ENCODE measurements at places on chromosomes 13 and 19.

GRCh38 chr13:29957320-29957719 lies 106.9 kb upstream of the UBL3 start:
- no peak for DNase-seq

DNA sequence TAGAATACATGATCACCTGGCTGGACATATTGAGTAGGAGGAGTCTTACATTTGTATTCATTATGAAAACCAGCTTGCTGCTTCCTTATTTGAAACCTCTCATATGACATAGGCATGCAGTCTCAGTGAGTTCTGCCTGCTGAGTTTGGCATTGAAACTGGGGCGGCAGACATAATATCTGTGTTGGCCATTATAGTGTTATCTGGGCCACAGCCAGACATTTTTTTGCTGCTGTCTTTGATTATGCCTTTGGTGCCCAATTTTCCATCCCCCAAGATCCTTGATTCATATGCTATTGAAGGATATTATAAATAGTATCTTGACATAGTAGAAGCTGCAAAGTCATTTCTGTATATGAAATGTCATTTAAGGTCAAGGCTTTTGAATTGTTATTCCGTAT lies 15.8 kb downstream of the FREM2 start:
- no peak for DNase-seq

- DNase-seq = peak; percentile 28
Observed at GRCh38 chr13:75621147-75621546, 15.0 kb upstream of the LMO7 start.

- no peak for DNase-seq
Observed at GRCh38 chr13:43072394-43072793, 49.0 kb downstream of the DNAJC15 start.

GRCh38 chr19:3042621-3043267 lies 13.7 kb upstream of the TLE2 start:
- DNase-seq = no peak

GRCh38 chr13:106373304-106373988 lies 162.0 kb downstream of the EFNB2 start:
- DNase-seq = no peak

GRCh38 chr19:16575861-16576689 lies 3.9 kb upstream of the SLC35E1 start:
- no peak for DNase-seq

GRCh38 chr13:114225610-114226009 lies 9.1 kb upstream of the CDC16 start:
- DNase-seq = no peak

GRCh38 chr13:106533101-106533942 lies 2.1 kb downstream of the EFNB2 start:
- DNase-seq = peak; percentile 77

DNA sequence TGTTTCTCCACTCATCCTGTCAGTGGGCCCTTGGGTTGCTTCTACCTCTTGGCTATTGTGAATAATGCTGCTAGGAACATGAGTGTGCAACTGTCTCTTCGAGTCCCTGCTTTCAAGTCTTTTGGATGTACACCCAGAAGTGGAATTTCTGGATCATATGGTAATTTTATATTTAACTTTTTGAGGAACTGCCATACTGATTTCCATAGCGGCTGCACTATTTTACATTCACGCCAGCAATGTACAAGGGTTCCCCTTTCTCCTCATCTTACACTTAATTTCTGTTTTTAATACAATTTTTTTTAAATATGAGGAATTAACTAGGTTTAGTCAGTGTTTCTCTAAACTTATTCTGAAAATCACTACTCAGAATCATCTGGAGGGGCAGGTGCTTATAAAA lies 24.2 kb upstream of the SLC46A3 start:
- DNase-seq = no peak

DNA sequence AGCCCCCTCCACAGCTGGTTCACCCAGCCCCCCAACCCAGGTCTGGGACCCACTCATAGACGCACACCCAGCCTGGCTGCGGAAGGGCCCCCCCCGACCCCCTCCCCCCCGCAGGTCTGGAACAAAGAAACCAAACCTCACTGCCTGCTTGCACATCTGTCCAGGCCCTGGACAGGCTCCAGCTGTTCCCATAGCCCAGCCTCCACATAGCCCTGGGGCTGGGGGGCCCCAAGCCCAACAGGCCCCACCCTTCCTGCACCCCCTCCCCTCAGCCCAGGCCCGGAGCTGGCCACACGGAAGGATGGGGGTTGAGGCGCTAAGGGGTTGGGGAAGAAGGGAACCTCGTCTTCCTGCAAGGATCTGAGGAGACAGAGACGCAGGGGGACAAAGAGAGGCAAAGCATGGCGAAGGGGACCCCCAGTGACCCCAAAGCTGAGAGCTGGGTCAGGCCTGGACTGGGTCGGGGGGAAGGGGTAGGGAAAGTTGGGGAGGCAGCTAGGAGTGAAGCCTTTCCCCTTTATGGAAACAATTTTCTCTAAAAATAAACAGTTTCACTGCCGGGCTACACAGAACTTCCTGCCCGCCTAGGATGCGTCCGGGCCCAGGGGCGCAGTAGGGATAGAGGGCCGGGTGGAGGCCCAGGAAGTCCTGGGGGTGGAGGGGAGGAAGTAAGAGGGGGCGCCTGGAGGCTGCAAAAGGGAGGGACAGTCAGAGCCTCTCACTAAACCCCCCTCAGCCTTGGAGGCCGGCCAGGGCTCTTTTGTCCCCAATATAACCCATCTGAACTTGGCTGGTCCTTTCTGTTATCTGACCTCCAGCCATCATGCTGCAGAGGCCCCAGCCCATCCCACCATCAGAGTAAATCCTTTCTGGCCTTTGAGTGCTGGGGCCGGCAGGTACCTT lies 2.4 kb downstream of the KANK2 start:
- DNase-seq = no peak

- DNase-seq = no peak
Observed at GRCh38 chr13:20128459-20128931, 32.4 kb downstream of the GJA3 start.

- no peak for DNase-seq
Observed at GRCh38 chr19:39827216-39827615, 6.7 kb downstream of the DYRK1B start.

- no peak for DNase-seq
Observed at GRCh38 chr19:39826311-39826945, 7.5 kb downstream of the DYRK1B start.

DNA sequence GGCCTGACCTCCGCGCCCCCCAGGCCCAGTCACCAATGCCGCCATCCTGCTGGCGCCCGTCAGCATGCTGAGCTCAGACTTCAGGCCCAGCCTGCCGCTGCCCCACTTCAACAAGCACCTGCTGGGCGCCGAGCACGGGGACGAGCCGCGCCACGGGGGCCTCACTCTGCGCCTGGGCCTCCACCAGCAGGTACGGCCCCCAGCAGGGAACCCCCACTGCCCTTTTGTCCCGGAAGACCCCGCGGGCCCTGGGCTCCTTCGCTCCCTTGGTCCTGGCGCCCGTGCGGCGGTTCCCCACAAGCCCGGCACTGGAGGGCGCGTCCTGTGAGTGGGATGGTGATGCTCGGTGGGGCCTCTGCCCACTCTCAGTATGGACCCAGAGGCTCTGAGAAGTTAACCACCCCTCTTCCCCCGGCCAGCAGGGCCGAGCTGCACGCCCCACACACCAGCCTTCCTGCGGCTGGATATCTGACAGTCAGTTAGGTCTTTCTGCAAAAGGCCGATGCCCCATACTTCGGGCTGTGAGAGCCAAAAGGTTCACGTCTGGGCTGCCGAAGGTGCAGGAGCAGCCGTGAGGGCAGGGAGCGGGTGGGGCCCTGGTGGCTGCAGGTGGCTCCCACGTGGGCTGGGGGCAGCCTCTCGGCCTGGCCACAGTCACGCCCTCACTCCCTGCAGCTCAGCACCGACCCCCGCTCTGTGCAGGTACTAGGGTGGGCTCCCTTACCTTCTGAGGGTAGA lies 8.0 kb downstream of the WDR18 start:
- DNase-seq = no peak

DNA sequence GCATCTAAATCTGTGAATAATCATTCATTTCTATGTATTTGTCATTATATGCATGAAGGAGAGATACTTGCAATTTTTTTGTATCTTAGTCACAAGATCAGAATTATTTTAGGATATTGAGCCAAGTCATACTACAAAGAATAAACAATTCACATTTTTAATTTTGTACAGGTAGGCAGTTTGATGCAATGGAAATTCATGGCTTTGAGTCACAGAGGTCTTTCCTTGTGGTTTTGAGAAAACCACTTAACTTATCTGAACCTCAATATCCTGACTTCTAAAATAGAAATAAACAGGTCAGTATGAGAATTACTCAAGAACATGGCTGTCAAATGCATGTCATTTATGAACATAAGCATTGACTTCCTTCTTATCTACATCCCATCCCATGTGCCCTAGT lies 221.4 kb upstream of the SLC10A2 start:
- no peak for DNase-seq

DNA sequence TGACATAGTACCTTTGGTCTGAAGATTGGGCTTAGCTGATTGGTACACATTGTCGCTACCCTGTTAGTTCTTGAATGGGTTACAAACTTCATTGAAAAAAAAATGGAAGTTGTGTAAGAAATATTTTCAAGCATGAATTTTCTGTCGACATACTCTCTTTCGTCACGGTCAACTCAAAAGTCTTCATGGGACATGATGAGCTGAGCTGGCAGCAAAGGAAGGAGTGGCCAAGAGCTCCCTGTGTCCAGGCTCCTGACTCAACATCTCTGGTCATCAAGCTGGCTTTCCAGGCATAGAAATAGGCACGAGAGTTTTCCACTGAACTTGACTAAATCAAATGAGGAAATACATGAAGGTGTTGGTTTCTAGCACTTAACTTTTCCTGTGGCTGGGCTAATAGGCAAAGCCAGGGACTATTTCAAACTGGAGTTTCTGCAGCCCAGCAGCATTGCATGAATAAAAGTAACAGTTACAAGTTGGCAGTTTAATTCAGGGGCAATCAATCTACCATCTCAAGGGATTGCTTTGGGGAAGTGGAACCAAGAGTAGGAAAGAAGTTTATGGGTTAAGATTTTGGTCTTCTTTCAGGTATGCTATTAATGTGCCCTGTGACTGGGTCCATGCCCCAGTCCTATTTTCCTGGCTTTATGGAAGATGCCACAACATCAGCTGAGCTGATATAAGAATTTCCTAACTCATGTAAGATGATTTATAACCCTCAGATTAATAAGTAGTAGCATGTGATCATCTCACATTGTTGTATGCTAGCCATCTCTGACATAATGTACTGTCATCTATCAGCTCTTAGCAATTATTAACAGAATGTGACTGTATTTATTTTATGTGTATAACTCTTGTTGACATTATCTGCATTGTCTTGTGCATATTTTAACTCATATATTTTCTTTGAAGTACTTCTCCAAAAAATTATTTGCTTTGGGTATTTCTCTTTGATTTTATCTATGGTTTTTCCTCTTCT lies 385.8 kb downstream of the DLEU7 start:
- peak; percentile 31 for DNase-seq

GRCh38 chr19:765179-765738 lies 14.3 kb downstream of the MISP start:
- DNase-seq = no peak

DNA sequence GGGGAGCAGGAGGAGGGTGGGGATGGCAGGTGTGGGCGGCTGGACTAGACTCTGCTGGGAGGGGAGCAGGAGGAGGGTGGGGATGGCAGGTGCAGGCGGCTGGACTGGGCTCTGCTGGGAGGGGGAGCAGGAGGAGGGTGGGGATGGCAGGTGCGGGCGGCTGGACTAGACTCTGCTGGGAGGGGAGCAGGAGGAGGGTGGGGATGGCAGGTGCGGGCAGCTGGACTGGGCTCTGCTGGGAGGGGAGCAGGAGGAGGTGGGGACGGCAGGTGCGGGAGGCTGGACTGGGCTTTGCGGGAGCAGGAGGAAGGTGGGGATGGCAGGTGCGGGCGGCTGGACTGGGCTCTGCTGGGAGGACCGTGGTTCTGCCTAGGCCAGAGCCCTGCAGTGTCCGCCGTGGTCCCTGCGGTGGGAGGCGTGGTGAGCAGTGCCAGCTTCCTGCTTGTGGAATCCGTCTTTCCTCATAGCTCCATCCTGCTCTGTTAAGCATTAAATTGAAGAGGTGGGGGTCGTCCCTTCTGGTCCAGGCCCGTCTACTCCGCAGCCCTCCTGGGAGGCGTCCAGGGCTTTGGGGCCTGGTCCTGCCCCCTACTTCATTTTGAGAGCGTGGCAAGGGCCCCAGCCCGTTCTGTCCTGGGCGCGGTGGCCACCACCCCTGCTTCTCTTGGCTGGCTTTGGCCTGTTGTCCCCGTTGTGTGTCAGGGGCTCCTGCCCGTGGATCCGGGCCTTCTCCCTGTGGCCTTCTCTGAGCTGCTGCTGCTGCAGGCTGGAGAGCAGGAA lies 4.7 kb downstream of the SPPL2B start:
- no peak for DNase-seq

GRCh38 chr19:4519172-4519496 lies 848 bp upstream of the PLIN4 start:
- DNase-seq = no peak

DNA sequence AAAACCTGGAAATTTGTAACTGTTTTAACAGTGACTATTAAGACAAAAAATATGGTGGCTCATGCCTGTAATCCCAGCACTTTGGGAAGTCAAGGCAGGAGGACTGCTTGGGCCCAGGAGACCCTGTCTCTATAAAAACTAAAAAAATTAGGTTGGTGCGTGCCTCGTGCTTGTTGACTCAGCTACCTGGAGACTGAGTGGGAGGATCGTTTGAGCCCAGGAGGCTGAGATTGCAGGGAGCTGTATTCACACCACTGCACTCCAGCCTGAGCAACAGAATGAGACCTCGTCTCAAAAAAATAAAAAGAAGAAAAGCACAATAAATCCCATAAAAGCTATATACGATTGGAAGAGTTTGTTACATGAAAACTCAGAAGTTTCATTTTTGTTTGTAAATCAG lies 23.7 kb downstream of the KLF5 start:
- peak; percentile 39 for DNase-seq

- DNase-seq = peak; percentile 11
Observed at GRCh38 chr13:99086267-99087097, 108.6 kb upstream of the DOCK9 start.

GRCh38 chr13:86282442-86282841 lies 483.2 kb upstream of the SLITRK6 start:
- no peak for DNase-seq

DNA sequence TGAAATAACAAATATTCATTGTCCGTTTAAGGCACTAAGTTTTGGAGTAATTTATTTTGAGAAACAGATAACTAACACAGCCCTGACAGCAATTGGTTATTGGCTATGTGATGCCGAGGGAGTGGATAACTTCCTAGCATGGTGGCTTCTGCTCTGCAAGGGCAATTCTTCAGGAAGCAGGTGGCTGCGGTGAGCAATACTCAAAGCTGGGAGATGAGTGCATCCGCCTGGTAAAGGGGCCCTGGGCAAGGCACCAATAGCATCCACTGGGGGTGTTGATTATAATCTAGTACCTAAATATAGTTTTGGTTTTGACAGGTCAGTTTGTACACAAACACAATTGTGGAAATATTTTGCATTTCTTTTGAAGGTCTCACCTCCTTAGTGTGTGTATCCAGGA lies 41.0 kb downstream of the CCDC70 start:
- DNase-seq = no peak

- no peak for DNase-seq
Observed at GRCh38 chr19:28868836-28869235, 344.1 kb downstream of the UQCRFS1 start.

DNA sequence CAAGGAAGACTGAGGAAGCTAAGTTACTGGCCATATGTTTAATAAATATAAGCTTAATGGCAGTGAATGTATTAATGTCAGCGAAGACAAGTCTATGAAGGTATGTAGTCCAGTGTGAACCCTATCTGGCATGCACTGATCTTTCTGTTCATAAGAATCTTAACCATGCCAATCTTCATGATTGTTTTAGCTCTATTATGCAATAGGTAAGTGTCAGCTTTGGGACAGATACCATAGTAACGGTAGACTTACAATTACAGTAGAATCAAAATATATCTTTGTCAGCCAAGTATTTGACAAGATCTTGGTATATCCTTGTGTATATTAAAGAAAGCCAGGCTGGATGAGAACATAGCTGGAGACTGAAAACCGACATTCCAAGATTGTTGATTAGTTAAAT lies 428.5 kb downstream of the SPRY2 start:
- DNase-seq = no peak

Measured in kidney glomerular epithelial cell (primary cell).